ENCODE measurements at places on chromosomes 5 and 9.
A peak's percentile ranks its signal among the peaks of the same experiment; 100 is the strongest.

DNA sequence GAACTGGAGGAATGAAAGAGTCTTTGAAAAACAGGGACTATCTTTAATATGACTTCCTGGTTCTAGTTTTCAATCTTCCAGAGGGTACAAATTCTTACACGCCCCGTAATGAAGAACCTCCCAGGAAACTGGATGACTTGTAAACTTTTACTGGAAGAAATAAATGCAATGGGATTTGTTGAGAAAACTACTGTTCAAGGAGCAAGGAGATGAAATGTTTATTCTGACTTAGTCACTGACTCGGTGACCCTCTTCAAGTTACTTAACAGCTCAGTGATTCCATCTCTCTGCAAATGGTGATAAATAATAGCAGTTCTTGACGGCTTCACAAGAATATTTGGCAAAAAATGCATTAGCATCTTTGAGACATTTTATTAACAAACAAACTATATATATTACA, 858.6 kb downstream of the PTPRD start:
- DNase-seq, result no peak

DNA sequence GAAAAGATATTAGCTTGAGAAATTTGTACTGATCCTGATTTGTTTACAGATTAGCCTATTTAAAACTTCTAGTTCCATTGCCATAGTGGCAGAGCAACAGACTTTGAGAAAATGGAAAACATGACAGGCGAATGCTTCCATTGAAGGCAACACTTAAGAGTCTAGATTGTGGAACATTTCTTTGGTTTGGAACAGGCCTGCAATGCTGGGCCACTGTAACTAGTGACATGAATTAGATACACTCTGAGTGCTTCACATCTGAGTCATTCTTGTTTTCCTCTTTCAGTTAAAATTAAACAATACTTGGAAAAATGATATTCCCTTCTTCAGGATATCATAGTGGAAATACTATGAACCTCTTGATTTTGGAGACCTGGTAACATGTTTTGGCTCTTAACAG, 453.6 kb upstream of the TUSC1 start:
- DNase-seq, result no peak

DNA sequence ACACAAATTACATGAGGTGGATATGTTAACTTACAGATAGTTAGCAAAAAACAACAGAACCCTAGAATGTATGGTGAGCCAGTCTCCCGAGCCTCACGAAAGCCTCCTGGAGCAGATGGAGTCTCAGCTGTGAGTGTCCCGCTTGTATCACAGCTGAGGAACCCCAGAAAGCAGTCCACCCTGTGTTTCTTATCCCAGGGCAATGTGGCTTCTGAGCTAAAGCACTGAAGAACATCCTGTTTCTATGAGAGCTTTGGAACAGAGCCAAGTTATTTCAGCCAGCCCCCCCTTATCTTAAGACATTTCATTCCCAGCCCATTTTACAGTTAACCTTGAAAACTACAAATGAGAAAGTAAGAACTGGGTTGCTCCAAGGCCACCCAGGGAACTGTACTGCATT, 1220.9 kb upstream of the CDH6 start:
- DNase-seq, result no peak

DNA sequence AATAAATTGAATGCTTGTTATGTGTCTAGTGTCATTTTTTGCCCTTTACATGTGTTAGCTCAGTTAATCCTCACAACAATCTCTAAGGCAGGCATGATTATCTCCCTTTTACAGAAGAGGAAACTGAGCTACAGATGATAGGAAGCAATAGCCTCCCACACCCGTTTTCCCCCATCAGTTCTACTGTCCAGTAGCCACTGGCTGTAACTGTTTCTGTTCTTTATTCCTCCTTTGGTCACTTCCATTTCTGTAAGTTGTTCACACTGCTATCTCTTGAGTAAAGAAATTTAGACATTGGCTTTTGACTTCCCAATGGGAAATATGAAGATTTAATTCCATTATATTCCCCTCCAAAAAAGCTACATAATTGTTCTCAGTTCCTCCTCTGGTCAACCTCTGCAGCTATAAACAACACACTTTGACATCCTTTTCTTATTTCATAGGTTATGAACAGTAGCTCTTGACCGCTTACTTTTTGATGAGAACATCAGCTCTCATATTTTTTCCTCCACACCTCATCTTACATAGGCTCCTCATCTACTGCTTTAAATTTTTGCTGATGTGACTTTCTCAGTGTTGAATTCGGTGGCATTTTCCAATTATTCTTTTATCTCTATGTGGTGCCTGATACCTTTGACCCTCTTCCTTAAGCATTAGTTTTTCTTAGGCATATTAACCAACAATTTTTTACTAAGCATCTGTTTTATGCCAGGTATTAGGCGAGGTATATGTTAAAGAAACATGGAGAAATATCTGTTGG, 21.4 kb downstream of the SPZ1 start:
- DNase-seq, result peak; percentile 46

DNA sequence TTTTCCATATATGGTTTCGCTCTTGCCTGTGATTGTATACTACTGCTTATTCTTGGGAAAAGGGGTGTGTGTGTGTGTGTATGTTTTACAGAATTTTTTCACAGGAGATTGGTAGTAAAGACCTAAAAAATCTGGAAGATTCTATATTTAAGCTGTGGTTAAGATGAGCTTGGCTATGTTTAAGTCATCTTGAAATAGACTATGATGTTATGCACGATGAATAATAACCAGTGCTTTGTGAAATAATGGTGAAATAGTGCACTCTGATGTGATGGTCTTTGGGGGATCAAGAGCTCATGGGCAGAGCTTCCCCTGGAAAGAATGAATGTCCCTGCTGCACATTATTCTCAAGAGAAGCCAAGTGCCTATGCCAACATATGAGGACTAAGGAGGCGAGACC, 301.0 kb downstream of the ACTL7B start:
- DNase-seq, result no peak

GRCh38 chr9:98009936-98010335, 26.8 kb downstream of the ANP32B start:
- DNase-seq, result peak; percentile 58

GRCh38 chr9:21060919-21061561, 16.7 kb downstream of the IFNB1 start:
- DNase-seq, result no peak

DNA sequence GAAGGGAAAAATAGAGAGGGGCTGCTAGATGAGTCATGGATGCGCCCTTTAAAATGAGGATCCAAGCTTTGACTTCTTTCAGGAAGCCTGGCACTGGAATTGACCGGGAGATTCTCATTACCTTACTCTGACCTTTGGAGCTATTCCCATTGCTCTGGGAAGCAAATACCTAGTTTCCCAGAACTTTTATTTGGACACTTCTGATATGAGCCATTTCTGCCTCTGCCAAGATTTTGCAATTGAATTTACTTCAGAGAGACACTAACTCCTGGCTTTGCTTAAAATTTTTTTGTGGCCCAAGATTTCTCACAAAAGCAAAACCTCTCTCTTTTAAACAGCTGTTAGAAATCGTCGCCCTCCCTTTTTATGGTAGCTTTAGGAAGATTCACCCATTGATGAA, 15.7 kb upstream of the AGXT2 start:
- DNase-seq, result no peak

- DNase-seq, result no peak
Measured at GRCh38 chr9:99349870-99350269, 127.8 kb downstream of the SEC61B start.

- DNase-seq, result no peak
Measured at GRCh38 chr5:4758996-4759395, 381.1 kb upstream of the ADAMTS16 start.

DNA sequence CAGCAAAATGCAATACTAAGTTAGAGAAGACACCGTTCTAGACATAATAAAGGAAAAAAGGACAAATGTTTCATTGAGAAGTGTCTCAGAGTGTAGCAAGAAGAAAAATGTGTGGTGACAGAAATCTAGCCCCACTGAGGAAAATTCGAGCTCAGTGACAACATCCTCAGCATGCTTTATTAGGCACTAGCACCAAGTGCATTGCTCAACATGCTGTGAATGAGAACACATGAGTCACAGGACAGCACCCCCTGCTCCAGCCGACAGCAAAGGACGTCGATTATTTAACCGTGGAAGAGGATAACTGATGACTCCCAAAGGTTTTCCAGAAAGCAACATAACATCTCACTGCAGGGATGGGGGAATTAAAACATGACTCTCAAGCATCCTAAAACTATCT, 182.7 kb downstream of the GNAQ start:
- DNase-seq, result peak; percentile 85

GRCh38 chr5:178416919-178417318, 173.3 kb downstream of the COL23A1 start:
- DNase-seq, result no peak

DNA sequence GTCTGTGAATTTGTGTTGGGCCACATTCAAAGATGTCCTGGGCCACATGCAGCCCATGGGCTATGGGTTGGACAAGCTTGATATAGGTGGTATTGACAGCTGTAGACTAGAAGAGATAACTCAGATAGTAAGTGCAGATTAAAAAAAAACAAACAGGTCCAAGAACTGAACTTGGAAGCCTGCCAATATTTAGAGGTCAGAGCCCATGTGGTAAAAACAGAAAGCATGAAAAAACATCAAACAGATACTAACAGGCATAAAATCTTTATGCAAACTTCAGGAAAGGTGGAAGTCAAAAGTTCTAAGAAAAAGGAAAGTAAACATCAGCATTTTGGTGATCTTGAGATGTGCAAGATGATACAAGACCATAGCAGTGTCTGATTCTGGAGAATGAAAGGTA, 155.1 kb upstream of the NR4A3 start:
- DNase-seq, result no peak

GRCh38 chr5:116340799-116341198, 233.8 kb downstream of the SEMA6A start:
- DNase-seq, result no peak

GRCh38 chr9:69308206-69308931, 16.6 kb upstream of the ENTREP1 start:
- DNase-seq, result no peak

- DNase-seq, result no peak
Measured at GRCh38 chr9:125189011-125189360, 617 bp downstream of the PPP6C start.

Measured in inflammatory macrophage (primary cell).